ENCODE measurements at places on chromosomes 11 and 22. TPM values are rescaled to one million over a fixed set of nuclear protein-coding genes. Genes with fewer than 3 reads are reported as not detected.

Gene PATE2
- total RNA-seq = not detected

Gene FAM227A
- 0.36 TPM for total RNA-seq

DNA sequence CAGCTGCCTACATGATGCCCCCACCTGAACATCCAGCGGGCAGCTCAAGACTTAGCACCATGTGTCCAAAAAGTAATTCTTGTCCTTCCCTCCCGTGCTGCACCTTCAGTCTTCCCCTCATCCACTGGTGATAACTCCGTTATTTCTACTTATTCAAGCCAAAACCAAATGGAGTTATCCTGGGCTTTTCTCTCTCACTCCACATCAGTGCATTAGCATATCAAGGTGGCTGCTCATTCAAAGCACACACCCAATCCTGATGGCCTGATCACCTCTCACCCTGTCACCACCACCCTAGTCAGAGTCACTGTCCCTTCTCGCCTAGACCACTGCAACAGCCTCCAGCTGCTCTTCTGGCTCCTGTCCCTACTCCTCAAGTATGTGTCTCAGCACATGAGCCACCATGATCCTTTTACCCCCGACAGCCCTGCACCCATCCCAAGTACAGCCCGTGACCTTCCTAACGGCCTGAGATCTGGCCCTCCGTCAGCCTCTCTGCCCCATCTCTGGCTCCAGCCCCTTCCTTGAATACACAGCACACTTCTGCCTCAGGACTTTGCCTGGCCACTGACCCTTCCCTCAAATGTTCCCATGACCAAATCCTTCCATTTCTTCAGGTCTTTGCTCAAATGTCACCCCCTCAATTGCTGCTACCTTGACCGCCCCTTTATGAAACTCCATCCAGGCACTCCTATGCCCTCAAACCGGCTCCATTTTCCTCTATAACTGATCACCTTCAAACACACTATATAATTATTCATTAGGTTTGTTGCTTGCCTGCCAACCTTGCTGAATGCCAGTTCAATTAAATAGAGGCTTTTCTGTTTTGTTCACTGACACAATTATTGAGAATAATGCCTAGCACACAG lies 19.7 kb upstream of the SLC25A1 start:
- DNase-seq = no peak

Gene AIFM3
- total RNA-seq = 0.94 TPM

- DNase-seq = no peak
Measured at GRCh38 chr22:50160947-50161346, 9.6 kb upstream of the PANX2 start.

All from activated naive CD8-positive, alpha-beta T cell treated with anti-CD3 and anti-CD28 coated beads, Interleukin-2, amount 10 ng/mL, durations not matched to agents 7 days and 5 days (primary cell).